Stimulated activated CD4-positive, alpha-beta T cell treated with anti-CD3 and anti-CD28 coated beads, Interleukin-4, amount 100 ng/mL, for 1 hour (primary cell): ENCODE measurements at places on chromosomes 2 and 18.

- no peak for DNase-seq
These were observed 11.0 kb downstream of the KIF5C start for GRCh38 chr2:148885988-148886387.

- no peak for DNase-seq
These were observed 174.8 kb downstream of the HDAC4 start for GRCh38 chr2:239225871-239226561.

GRCh38 chr2:51778806-51779205 lies 746.9 kb upstream of the NRXN1 start:
- DNase-seq, result no peak

- no peak for DNase-seq
These were observed 12.0 kb downstream of the NDUFAF7 start for GRCh38 chr2:37243435-37243834.

GRCh38 chr2:145748927-145749326 lies 1229.0 kb upstream of the ZEB2 start:
- DNase-seq, result no peak

GRCh38 chr2:97932975-97933662 lies 62.6 kb downstream of the TMEM131 start:
- DNase-seq, result no peak
